ENCODE measurements at places on chromosomes 7 and 10. TPM values are rescaled to one million over a fixed set of nuclear protein-coding genes. Genes with fewer than 3 reads are reported as not detected.

GRCh38 chr10:26031300-26031699 is 97.3 kb downstream of the MYO3A start:
- no peak overlapping the region for H3K4me3 ChIP-seq
- DNase-seq: no peak
- H3K27me3 ChIP-seq: no peaks in the 10 kb centered on the region
- H3K27ac ChIP-seq: no peak overlapping the region
- no peaks in the 10 kb centered on the region for H3K4me1 ChIP-seq

- DNase-seq: no peak
- H3K36me3 ChIP-seq: peaks cover 7% of the 10 kb centered on the region
- H3K4me3 ChIP-seq: no peak overlapping the region
- no peaks in the 10 kb centered on the region for H3K27me3 ChIP-seq
These were observed 32.5 kb downstream of the ZNF277 start for GRCh38 chr7:112238852-112239610.

DNA sequence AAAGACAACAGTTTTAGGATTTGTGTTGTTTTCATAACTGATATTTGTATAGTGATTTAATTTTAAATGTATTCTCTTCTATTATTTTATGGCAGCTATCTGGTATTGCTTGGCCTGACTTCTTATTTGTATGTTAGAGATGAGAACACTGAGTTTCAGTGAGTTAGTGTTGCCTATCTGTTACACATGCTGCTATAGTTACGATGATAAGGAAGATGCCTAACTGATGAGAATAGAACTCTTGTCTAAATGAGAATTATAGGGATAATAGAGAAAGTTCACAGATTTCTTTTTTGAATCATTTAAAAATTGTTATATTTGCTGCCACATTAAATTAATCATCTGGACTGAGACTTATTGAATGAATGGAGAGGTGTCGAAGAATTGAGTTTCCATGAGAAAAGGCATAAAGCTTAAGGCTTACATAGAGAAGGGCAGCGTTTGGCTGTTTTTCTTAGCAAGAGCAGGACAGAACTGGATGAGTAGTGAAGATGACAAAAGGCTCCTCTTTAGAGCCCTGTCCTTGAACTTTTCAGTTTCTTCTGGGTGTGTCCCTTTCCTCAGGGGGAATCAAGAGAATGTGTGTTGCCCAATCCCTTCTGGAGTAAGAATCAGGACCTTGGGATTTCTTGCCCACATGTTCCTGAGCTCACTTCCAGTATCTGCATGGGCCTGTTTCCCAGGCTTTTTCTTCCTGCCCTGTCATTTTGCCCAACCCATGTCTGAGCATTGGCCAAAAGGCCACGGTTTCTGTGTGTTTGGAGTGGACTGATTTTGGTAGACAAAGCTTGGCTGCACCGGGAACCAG is 195.6 kb upstream of the CSTF2T start:
- H3K27ac ChIP-seq: no peak overlapping the region
- DNase-seq: no peak
- no peaks in the 10 kb centered on the region for H3K27me3 ChIP-seq
- no peaks in the 10 kb centered on the region for H3K4me1 ChIP-seq

DNA sequence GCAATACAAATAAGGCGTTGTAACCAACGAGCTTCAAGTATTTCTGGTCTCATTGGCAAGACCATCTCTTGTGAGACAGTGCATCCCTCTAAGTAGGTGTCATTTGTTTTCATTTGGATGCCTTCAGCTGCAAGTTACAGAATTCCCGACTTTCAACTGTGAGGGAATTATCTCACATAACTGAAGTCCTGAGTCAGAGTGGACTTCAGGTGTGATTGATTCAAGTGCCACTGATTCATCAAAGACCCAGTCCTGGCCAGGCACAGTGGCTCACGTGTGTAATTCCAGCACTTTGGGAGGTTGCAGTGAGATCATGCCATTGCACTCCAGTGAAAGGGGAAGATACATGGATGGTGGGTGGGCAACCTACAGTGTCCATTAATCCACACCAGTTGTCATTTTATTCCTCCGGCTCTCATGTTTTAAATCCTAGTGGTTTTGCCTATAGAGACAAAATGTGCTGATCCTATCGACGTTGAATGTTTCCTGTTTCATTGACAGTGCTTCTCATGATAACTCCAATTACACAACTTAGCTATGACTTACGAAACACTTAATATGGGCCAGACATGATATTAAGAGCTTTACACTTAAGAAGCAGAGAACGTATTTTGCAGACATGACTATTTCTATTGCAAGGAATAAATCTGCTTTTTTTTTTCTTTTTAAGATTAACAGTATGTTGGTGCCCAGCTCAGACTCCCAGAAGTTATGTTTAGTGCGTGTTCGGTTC is 268.0 kb downstream of the FRMD4A start:
- no peak overlapping the region for H3K4me3 ChIP-seq
- no peak for DNase-seq
- H3K27ac ChIP-seq: no peak overlapping the region

- H3K27me3 ChIP-seq: peaks cover 4% of the 10 kb centered on the region
- peaks cover 2% of the 10 kb centered on the region for H3K36me3 ChIP-seq
- peaks cover 38% of the 10 kb centered on the region for H3K4me1 ChIP-seq
- no peak overlapping the region for H3K27ac ChIP-seq
- H3K4me3 ChIP-seq: no peak overlapping the region
- DNase-seq: no peak
These were observed 32.5 kb upstream of the ERCC6 start for GRCh38 chr10:49571388-49571787.

- H3K27ac ChIP-seq: no peak overlapping the region
- H3K4me1 ChIP-seq: peaks cover 52% of the 10 kb centered on the region
- no peaks in the 10 kb centered on the region for H3K27me3 ChIP-seq
- DNase-seq: peak; percentile 63
These were observed 16.4 kb downstream of the PRKRIP1 start for GRCh38 chr7:102412548-102412947.

DNA sequence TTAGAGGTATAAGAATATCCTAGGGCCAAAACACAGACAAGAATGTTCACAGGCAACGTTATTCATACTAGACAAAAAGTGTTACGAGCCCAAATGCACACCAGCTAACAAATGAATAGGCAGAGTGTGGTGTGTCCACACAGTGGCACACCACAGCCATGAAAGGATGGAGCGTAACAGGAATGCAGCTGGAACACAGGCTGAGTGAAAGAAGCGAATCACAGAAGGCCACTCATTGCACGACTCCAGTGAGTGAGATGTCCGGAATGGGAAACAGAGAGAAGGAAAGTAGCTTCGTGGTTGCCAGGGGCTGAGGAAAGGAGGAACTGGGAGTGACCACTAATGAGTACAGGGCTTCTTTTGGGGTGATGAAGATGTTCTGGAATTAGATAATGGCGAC is 198.8 kb downstream of the TNS3 start:
- H3K27me3 ChIP-seq: no peaks in the 10 kb centered on the region
- H3K27ac ChIP-seq: no peak overlapping the region
- no peaks in the 10 kb centered on the region for H3K4me1 ChIP-seq
- no peaks in the 10 kb centered on the region for H3K36me3 ChIP-seq
- no peak overlapping the region for H3K4me3 ChIP-seq
- DNase-seq: no peak

DNA sequence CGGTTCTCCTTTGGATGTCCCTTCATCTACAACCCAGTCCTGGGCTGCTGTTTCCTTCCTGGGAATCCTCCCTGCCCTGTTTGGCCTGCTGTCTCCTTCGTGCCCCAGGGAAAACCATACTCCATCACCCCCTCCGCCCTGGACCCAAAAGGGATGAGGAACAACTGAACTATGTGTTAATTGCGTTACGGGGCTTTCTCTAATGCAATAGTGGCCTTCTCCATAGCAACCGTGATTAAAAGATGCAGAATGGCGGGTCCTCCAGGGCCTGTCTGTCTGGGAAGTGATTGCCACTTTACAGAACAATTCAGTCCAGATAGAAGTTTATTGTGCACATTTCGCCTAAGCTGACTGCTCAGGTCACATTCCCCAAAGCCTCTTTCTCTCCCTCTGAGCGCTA is 112.0 kb upstream of the FGFR2 start:
- H3K27ac ChIP-seq: no peak overlapping the region
- H3K4me1 ChIP-seq: no peaks in the 10 kb centered on the region
- H3K4me3 ChIP-seq: no peak overlapping the region
- DNase-seq: no peak
- H3K27me3 ChIP-seq: peaks cover 2% of the 10 kb centered on the region

- no peaks in the 10 kb centered on the region for H3K36me3 ChIP-seq
- H3K4me3 ChIP-seq: peak overlapping the region; percentile 42
- DNase-seq: peak; percentile 64
- H3K27ac ChIP-seq: peak overlapping the region; percentile 86
These were observed 145.2 kb downstream of the FRMD4A start for GRCh38 chr10:14185316-14186045.

- no peak overlapping the region for H3K4me3 ChIP-seq
- H3K27me3 ChIP-seq: no peaks in the 10 kb centered on the region
- peaks cover 99% of the 10 kb centered on the region for H3K4me1 ChIP-seq
- no peak overlapping the region for H3K27ac ChIP-seq
- no peak for DNase-seq
These were observed 164.3 kb downstream of the CELF2 start for GRCh38 chr10:11181978-11182377.

GRCh38 chr7:30674420-30674819 is 7.8 kb downstream of the CRHR2 start:
- H3K4me3 ChIP-seq: no peak overlapping the region
- no peaks in the 10 kb centered on the region for H3K4me1 ChIP-seq
- H3K36me3 ChIP-seq: no peaks in the 10 kb centered on the region
- H3K27ac ChIP-seq: no peak overlapping the region

The MSS51 gene
- total RNA-seq: 2.9 TPM

The DENND2A gene
- not detected for total RNA-seq

The INA gene
- not detected for total RNA-seq

The ZNF746 gene
- 19.7 TPM for total RNA-seq

The ITPRID1 gene
- total RNA-seq: not detected

Measured in activated CD8-positive, alpha-beta T cell treated with anti-CD3 and anti-CD28 coated beads, Interleukin-2, amount 10 ng/mL, durations not matched to agents 7 days and 5 days (primary cell).